ENCODE measurements at places on chromosomes 1 and 21.

GRCh38 chr1:23616292-23616824 lies 57.1 kb upstream of the ID3 start:
- DNase-seq: no peak

DNA sequence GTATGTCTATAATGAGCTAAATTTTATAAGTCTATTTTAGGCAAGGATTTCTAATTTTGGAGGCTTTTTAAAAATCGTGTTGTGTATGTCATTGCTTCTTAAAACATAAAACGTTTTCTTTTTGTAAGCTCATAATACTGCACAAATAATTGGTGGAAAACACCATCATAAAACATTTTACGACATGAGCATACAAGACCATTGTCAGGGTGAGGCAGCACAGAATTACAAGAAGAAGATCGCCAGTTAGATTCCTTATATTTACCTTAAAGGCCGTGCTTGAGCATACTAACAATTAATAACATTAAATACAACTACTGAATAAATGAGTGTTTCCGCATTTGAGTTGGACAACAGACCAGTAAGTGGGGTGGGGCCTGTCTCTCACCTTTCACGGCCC lies 19.1 kb upstream of the LMX1A start:
- DNase-seq: no peak

DNA sequence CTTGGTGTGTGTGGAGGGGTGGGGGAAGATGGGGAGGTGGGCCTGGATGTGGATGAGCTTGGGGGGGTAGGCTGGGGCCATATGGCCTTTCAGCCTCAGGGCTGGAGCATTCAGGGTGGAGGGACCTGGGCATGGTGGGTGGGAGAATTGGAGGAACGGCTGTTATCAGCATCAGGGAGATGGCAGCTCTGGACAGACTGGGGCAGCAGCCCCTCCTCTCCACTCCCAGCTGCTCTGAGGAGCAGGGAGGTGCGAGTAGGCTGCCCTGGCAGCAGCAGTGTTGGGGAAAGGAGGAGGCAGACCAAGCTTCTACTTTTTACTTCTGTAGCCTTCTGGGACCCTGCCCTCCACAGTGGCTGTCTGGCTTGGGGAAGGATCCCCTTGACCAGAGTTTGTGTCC lies 10.2 kb downstream of the PPFIA4 start:
- no peak for DNase-seq

- DNase-seq: no peak
Observed at GRCh38 chr1:25008192-25008485, 78.1 kb upstream of the RUNX3 start.

DNA sequence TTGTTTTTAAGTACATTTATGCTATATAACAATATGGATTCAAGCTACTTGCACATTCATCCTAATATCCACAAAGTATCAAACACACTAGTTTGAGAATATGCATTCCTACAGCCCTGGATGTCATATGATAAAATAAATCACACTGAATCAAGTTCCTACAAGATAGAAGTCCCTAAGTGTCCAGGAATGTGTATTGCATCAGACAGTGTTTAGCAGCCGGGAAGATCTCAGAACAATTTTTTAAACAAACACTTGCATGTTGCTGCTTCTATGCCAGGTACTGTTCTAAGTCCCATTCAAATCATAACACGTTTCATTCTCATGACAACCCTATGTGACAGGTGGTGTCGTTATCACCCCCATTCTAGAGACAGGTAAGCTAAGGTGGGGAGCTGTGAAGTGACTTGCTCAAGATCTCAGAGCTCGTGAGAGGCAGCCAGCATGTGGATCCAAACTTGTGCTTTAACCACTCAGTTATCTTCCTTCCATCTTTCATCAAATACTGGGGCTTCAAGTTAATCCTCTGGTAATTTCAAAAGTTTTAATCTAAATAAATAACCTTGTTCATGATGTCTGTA lies 68.3 kb upstream of the KIF26B start:
- no peak for DNase-seq

GRCh38 chr1:174408146-174408545 lies 39.6 kb upstream of the GPR52 start:
- no peak for DNase-seq

DNA sequence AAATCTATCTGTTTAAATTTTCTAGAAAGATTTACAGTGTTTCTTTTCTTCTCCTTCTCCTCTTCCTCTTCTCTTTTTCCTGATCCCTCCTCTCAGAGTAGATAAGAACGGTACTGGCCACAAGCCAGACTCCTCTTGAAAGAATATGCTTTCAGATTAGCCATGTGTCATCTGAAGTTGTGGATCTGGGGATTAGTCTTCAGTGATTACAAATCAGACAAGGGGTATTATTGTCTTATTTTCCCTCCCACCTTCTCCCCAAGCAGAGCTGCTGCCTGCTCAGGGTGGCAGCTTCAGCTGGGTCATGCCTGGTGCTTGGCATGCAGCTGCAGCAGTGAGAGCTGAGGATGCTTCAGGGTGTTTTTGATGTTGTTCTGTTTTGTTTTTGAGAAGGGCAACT lies 42.7 kb downstream of the SGIP1 start:
- no peak for DNase-seq

- DNase-seq: no peak
Observed at GRCh38 chr1:157490467-157491165, 61.7 kb downstream of the FCRL5 start.

GRCh38 chr1:85617633-85618100 lies 37.1 kb downstream of the CCN1 start:
- no peak for DNase-seq

- no peak for DNase-seq
Observed at GRCh38 chr1:10659218-10659617, 137.2 kb downstream of the CASZ1 start.

DNA sequence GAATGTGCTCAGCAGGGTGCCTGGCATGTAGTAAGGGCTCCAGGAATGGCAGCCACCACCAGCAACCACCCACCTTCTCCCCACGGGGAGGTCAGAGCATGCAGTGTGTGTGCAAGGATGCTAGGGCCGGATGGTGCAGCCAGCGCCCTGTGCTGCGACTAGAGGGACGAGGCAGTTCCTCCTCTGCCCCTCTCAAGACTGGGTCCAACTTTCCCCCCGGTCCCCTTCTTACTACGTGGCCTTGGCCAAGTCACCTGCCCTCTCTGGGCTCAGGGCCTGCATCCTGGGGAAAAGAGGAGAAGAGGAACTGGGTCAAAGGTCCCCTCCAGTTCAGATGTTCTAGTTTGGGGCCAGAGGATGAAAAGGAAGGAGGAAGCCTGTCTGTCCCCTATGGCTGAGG lies 71.6 kb upstream of the TARDBP start:
- DNase-seq: no peak

DNA sequence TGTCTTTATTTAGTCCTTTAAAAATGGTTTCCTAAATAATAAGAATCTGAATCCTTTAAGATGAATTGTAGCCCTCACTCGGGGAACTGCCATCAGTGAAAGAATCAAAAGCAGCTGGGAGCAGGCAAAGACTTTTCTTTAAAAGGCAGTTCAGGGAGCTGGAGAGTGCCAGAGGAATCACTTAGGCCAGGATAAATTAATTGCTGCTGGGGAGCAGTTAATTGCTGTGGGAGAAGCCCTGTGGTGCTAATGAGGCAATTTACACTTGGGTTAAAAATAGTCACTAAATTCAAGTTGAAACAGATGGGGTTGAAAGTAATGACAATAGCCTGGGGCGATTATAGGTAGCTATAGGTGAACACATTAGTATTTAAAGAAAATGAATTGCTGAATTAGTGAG lies 38.7 kb upstream of the COL24A1 start:
- no peak for DNase-seq

- DNase-seq: no peak
Observed at GRCh38 chr1:213704941-213705340, 282.8 kb upstream of the PROX1 start.

GRCh38 chr1:13478692-13479091 lies 35.1 kb downstream of the LRRC38 start:
- DNase-seq: no peak

DNA sequence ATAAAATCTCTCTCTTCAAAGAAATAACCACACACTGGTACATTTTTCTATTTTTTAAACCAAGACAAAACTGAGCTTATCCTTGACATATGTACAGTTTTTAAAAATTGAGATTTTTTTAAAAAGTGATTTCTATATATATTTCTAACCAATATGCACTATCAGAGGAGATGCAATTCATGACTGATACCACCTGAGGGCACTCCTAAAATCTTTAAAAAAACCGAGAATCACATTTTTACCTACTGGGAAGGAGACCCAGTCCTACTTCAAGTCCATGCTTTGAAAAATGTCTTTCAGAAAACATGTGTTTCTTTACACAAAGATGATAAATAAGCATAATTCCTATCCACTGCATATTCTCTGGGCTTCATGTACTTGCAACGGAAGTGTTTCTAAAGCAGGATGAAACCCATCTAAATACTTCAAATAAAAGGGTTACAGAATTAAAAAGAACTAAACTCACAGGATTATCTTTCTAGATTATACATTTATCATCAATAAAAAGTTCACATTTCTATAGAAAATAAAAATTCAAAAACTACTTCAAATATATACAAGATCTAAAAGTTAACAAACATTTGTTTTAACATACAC lies 98.6 kb downstream of the ENAH start:
- no peak for DNase-seq

DNA sequence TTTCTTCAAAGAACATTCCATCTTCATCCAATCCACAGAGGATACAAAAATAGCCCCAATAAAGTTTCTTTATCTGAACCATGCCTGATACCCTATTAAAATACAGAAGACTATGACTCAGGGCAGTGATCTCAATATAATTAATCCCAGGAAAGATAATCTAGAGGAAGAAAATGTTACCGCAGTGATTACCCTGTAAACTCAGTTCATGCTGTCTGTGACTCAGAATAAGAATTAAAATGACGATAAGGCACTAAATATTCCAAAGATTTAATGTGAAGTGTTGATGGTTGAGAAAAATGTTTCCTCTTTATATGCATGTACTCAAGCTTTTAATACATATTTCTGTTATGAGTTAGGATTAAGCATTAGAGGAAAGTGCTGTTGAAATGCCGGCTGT lies 88.6 kb upstream of the LYPLAL1 start:
- DNase-seq: no peak

DNA sequence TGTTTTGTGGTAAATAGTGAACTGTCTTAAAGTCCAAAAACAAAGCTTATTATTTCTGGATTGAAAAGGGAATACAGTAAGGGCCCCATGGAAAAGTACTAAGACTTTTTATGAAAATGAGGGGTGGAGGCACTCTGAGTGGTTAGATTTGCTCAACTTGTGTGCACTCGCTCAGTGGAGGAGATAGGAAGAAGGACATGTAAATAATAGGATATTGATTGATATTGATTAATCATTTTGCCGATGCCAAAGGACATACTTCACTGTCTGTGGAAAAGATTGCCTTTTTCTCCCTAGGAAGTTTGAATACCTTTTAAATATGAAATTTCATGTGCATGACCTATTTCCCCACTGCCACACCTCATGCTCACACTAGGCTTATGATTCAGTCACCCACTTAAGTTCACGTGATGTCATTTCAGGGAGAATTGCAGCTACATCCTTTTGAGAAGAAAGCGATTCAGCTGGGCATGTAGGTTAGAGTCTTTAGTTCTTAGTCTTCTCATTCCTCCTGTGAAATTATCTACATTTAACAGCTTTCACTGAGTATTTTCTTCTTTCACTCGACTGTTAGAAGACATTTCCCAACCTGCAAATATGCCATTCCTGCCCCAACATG lies 5.0 kb downstream of the MTR start:
- no peak for DNase-seq

DNA sequence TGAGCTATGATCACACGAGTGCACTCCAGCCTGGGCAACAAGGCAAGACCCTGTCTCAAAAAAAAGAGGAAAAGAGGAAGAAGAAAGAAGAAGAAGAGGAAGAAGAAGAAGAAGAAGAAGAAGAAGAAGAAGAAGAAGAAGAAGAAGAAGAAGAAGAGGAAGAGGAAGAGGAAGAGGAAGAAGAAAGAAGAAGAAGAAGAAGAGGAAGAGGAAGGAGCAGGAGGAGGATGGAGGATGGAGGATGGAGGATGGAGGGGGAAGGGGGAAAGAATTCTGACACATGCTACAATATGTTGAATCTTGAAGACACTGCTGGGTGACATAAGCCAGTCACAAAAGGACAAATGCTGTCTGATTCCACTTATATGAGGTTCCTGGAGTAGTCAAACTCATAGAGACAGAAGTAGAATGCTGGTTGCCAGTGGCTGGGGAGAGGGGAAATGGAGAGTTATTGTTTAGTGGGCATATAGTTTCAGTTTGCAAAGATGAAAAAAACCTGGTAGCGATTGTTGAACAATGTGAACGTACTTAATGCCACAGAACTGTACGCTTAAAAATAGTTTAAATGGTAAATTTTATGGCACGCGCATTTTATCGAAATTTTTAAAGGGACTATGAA lies 47.3 kb upstream of the COA6 start:
- DNase-seq: no peak

GRCh38 chr1:162035241-162035640 lies 11.6 kb upstream of the OLFML2B start:
- DNase-seq: no peak

GRCh38 chr1:88746916-88747315 lies 62.8 kb downstream of the PKN2 start:
- no peak for DNase-seq

DNA sequence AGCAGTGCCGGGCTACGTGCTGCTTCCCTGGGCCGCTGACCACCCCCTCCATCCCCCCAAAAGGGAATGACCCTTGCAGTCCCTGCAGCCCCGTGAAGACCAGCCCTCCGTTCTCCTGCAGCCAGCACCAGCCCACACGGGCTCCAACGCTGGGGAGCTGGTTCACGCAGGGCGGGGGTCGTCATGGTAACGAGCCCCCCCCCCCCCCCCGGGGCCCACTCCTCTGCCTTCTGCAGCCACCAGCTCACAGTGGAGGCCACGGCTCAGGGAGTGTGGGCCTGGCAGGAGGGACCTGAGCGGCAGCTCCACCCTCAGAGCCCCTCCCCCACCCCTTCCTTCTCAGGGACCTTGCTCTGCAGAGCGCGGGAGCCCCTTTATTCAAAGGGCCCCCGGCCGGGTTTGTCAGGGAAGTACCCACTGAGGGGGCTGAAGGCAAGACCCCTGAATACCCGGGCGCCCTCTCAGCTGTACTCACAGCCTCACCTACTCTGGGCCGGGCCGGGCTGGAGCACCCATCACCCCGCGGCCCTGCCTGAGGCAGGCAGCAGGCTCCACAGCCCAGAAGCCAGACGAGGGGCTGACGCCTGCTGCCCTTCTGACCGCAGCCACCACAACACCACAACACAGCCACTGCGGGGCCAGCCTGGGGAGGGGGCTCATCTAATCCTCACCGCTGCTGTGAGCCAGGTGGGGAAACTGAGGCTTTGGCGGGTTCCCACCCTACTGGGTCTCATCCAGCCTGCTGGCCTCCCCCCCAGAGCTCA lies 12.6 kb downstream of the MEGF6 start:
- no peak for DNase-seq

DNA sequence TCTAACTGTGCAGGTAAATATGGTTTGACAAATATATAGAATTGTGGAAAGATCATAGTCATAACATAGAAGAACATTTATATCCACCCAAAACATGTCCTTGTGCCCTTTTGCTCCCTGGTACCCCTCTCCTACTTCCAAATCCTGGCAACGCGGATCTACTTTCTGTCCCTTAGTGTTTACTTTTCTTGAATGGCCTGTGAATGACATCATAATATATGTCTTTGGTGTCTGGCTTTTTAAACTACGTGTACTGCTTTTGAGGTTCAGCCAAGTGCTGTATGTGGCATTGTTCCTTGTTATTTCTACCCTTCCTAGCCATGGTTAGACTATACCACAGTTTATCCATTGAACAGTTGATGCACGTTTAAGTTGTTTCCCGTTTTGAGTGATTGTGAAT lies 155.6 kb downstream of the SDCCAG8 start:
- no peak for DNase-seq
